D721Med (cell line): ENCODE measurements at places on chromosomes 6 and 20.

- DNase-seq, result no peak
Observed at GRCh38 chr6:164947164-164947563, 362.2 kb downstream of the C6orf118 start.

- DNase-seq, result no peak
Observed at GRCh38 chr6:53647462-53648094, 18.0 kb downstream of the KLHL31 start.

DNA sequence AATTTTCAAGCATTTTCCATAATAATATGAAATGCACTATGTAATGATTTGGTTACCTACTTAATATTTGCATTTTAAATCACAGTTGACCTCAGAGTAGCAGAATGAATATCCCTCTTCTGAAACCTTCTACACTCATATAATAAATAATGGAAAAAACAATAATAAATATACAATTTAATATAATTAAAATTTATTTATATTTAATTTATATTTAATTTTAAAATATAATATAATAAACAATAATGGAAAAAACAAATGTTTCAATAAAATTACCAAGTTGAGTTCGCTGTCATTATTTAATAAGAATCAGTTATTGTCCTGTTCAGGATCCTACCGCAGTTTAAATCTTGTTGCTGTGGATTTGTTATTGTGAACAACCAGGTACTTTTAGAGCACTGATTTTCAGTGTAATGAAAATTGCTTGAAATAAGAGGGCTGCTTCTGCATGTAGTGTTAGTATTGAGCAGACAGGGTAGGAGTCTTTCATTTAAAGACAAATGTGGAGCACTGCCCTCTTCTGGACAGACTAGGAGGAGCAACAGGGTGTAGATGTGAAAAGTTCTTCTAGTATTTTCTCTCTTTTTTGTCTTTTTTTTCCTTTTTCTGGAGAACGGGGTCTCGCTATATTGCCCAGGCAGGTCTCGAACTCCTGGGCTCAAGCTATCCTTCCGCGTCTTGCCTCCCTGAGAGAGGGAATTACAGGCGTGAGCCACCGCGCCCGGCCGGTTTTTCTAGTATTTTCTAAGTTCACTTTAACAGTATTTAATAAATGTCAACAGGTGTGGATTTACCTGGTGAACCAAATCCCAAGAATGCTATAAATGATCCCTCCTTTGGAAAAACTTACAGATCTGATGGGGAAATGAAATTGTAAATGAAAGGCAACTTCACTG, 13.6 kb downstream of the TRAPPC3L start:
- DNase-seq, result no peak

DNA sequence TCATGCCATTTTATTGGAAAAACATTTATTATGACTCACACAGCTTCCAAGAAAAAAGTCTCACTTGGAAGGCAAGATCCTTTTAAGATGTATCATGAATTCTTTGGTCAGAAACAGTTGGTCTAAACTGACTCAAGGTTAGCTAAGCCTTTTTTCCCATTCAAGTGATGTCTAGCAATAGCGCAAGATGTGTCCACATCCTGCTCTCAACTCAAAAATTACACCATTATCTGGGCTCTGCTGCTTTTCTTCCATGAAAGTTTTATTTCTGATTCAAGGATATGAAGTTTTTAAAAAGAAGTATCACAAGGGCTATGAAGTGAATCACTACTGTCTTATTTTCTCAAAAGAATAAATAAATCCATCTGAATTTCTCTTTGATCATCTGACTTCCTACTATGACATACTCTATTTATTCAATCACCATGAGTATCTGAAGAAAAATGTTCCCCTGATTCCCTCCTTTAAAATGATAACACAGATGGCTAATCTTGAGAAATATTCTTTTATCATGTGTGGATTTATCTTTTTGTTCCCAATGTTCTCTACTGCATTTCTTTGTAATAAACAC, 139.2 kb downstream of the AHI1 start:
- no peak for DNase-seq

- no peak for DNase-seq
Observed at GRCh38 chr6:111280445-111280955, 193.2 kb downstream of the SLC16A10 start.

DNA sequence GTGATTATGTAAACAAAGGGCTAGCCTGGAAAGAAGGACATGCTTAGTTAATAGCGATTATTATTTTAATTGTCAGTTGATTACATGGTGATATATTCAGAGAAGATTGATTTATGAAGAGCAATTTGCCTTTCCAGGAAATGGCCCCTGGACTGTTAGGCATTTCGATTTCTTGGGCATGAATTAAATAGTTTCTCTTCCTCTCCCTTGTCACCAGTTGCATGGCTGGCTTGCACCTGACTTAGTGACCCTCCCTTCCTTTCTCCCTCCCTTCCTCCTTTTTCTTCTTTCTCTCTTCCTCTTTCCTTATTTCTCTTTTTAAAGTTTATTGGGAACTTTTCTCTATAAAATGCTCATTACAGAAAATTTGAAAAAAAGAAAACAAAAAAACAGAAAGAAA, 235.4 kb downstream of the CDC5L start:
- DNase-seq, result no peak

GRCh38 chr6:134309983-134310605, 7.8 kb downstream of the SGK1 start:
- DNase-seq, result no peak

DNA sequence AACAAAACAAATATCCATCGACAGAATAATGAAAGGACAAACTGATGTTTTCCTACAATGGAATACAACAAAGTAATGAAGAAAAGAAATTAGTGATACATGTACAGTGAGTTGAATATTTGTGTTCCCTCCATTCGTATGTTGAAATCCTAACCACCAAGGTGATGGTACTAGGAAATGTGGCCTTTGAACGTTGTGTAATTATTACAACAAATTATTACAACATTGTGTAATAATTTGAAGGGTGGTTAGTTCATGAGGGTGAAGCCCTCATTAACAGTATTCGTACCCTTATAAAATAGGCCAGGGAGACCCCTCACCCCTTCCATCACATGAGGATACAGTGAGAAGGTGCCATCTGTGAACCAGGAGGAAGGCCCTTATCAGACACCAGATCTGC, 339.4 kb downstream of the BMP2 start:
- no peak for DNase-seq

- no peak for DNase-seq
Observed at GRCh38 chr6:144372611-144373594, 87.8 kb downstream of the UTRN start.

- DNase-seq, result no peak
Observed at GRCh38 chr6:15350386-15351083, 104.7 kb downstream of the JARID2 start.

- no peak for DNase-seq
Observed at GRCh38 chr6:111843347-111844147, 29.7 kb downstream of the FYN start.

DNA sequence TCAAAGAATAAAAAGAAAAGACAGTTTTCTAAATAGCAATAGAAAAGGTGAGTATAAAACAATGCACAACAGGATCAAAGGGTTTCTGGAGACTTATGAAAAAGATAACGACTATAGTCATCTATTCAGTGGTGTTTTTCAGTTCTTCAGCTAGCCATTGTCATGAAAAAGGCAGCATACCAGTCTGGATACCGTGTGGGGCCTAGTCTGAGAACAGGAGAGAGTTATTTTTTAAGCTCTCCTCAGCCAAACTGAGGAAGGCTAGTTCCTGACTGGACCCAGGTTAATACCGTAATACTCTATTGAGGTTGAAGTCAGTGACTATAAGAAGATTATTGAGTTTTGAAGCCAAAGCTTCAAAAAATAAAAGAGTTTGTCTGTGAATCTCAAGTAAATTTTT, 49.5 kb downstream of the PLN start:
- no peak for DNase-seq

DNA sequence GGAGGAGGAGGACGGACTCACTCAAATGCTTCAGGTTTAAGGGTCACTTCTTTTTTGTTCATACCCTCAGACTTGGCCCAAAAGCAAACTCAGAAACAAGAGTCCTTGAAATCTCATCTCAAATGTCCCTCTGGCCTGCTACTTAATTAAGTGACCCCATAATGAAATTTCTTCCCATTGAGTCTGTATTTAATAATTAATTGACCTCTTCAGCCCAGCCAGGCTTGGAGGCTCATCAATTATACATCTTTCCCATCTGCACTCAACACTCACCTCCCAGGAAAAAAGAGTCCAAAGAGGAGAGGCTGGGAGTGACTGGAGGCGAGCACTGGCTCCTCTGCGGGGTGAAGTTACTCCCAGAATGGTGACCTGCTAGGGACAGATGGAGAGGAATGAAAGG, 90.5 kb upstream of the EYA2 start:
- DNase-seq, result no peak

- DNase-seq, result no peak
Observed at GRCh38 chr6:73121421-73121993, 103.8 kb downstream of the KHDC1L start.

DNA sequence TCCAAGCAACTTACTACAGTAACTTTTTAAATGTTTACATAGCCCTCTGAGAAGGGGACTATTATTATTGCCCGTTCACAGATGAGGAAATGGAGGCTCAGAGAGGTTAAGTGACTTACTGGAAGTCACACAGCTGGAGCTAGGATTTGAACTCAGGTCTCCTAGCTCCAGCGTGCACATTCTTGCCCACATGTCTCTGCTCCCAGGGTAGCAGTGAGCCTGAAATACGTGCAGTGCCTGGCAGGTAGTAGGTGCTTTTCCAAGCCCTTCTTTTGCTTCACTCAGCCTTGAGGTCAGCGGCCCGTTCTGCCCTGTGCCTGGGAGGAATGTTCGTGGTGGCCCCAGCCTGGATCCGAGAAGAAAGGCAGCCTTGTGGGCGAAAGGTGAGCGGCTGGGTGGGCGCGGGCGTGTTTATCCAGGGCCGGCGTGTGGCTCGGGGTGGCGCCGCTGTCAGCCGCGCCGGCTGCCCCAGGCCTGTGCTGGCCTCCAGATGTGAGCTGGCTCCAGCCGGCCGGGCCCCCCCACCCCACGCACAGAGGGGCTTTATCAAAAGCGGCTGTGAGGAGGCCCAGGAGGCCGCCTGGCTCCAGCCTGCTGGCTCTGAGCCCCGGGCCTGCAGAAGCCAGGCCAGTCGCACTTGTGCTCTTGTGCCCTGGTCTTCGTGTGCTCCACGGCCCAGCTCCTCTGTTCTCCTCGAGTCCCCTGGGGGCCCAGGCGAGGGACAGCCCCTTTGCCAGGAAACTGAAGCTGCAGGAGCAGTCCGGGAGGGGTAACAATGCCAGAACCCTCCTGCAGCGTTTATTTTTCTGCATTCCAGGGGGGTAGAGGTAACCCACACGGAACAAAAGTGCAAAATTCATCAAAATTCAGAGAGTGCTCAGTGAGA, 58.1 kb downstream of the UBE2V1 start:
- no peak for DNase-seq

GRCh38 chr20:1323830-1324597, 4.9 kb downstream of the SDCBP2 start:
- DNase-seq, result no peak

- no peak for DNase-seq
Observed at GRCh38 chr6:15674690-15675386, 12.0 kb upstream of the DTNBP1 start.

DNA sequence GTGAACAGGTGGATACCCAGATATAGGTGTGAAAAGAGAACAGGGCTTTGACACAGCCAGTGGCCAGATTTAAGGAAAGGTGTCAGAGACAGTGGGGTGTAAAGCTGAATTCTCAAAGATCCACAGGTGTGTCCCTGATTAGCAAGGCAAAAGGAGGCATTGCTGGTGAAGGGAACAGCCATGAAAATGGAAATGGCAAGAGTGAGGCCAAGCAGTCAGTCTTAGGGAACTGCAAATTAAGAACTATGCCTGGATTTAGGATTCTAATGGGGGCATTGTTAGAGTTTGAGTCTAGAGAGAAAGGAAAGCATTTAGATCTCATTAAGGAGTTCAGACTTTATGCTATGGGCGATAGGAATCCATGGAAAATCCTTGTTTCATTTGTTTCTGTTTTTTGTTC, 789.2 kb downstream of the MAFB start:
- DNase-seq, result no peak

DNA sequence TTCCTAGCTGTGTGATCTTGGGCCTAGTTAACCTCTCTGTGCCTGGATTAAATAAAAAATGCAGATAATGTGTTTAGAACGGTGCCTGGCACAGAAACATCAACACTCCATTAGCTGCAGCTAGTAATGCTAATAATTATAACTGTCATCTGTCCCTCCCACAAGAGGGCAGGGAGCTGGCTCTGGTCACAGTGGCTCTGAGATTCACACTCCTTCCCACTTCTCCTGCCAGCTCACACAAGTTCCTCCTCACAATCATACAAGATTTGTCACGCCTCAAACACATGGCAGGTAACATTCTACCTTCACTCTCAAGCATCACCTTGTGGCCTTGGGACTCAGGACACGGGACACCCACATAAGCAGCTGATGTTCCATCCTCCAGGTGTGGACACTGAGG, 2.4 kb downstream of the ADA start:
- DNase-seq, result no peak

- no peak for DNase-seq
Observed at GRCh38 chr6:87618531-87618930, 28.6 kb downstream of the ORC3 start.

DNA sequence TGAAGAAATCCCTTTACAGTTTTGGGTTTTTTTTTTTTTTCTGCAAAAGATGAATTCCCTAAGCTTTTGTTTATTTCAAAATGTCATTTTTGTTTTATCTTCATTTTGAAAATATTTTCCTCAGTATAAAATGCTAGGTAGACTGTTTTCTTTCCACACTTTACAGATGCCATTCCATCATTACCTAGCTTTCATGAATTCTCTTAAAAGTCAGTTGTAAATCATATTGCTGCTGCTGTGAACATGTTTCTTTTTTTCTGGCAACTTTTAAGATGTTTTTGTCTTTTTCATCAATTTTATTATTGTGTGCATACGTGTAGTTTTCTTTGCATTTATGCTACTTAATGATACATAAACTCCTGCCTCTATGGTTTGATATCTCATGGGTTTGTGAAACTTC, 168.3 kb downstream of the FAXC start:
- DNase-seq, result no peak

DNA sequence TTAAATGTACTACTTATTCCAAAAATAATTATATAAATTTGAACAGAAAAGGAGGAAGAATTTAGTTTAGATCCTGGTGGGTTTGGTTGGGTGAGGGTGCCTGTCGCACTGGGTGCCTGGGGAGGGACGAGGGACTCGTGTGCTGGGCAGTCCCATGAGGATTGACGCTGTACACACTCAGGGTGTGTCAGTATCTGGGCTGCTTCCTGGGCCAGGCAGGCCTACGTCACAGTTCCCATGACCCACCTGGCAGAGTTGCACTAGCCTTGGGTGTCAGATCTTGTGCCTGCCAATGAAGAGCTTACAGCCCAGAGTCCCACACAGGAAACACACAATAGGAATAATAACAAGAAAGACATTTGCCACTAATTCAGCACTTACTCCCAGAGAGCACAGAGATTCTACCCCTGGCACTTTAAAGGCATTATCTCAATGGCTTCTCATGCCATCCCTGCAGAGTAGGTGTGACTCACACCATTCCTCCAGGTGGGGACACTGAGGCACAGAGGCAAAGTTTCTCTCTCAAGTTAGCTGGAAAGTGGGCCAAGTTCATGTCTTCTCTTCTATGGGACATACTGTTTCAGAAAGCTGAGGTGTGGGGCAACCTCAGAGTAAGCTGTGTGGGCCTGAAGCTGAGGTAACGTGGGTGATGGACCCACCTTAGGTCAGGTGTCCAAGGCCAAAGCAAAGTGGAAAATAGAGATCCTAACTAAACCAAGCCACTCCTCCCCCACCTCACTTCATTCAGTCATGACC, 1.3 kb upstream of the SDCBP2 start:
- DNase-seq, result no peak
